AG09309 (cell line): ENCODE measurements at places on chromosomes 5 and 9.

DNA sequence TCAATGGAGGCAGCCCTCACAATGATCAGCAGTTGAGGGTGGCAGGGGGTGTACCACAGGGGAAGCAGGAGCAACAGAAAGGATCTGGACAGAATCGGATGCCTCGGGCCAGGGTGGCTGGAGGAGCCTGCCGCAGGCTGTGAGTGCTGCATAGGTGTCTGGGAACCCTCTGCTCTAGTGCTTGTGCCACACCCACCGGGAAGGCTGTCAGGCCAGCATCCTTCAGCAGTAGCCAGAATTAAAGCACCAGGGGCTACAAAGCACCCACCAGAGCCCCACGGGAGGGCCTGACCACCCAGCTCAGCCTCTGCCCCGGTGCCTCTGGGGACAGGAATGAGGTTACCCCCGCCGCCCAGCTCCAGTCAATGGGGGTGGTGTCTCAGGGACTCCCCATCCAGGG, 49.0 kb downstream of the ARHGEF37 start:
- no peak for DNase-seq

GRCh38 chr9:123795336-123795735, 134.6 kb downstream of the DENND1A start:
- no peak for DNase-seq

DNA sequence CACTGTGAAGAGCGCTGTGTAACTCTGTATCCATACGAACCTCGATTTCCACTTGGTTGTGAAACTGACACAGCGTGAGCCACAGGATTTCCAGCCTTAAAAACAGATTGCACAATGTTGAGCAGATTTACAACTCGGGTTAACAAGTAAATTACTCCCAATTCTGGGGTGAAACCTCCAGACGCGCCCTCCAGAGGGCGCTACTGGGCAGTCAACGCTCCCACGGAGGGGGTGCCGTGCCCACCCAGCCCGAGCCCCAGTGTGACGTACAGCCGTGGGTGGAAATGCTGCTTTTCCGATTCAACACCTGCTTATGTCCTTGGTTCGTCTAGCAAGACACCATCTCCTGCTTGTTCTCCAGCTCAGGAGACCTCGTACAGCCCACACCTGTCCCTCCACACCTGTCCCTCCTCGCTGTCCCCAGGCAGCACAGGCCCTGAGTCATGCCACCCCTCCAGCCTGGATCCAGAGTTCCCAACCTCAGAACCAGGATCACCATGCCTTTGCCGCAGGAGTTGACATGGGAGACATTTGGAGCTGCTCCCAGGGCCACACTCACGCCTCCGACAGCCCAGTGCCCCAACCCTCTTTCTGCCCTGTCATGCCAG, 34.4 kb upstream of the SLC6A3 start:
- peak; percentile 42 for DNase-seq

DNA sequence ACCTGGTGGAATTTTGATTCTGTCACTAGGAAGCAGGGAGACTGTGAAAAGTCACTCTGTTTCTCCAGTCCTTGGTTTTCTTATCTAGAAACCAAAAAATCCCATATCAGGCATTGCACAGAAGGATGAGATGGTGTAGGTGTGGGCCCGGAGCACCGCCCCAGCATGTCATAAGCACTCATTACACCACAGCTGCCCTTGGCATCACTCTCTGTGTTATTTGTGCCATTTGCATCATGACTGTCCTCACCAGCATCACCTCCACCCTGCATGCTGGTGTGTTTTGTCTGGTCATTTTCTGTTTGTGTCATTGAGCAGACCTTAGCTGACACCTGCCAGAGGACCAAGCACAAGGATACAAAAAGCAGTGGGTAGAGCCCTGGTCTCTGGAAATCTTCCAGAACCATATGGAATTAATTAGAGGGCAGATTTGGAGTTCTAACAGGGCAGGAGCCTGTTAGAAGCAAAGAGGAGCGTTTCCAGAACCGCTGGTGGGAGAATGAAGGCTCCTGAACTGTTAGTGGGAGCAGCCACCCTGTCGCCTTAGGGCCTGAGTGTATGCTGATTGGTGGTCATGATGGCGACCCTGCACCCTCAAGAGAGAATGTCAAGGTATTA, 99.3 kb downstream of the AMBP start:
- no peak for DNase-seq

- DNase-seq: no peak
These were observed at the start of gene GPSM1 for GRCh38 chr9:136327304-136327974. GPSM1 (plus strand) TSS chr9:136327539; CDS start chr9:136327696, 157 bp downstream.

GRCh38 chr5:54766748-54767147, 218.6 kb downstream of the ESM1 start:
- no peak for DNase-seq

- peak; percentile 68 for DNase-seq
These were observed at the start of gene RFK for GRCh38 chr9:76394195-76394959. RFK (minus strand) TSS chr9:76394426; CDS start chr9:76394171, 255 bp downstream.

DNA sequence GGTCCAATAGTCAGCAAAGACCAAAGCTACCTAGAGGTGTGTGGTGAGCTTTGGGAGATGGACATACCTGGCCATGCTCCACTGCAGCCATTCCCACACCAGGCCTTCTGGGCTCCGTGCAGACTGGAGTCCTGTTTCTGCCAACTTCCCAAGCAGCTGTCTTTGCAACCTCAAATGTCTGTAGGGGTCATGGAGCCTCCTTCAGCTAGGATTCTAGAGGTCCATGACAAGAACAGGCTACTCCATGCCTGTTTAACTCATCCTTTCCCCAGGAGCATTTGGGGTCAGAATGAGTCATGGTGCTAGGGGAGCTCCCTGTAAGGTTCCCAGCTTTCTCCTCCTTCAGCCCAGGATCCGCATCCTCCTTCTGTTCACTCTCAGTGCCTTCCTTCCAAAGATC, 17.1 kb downstream of the VPS13A start:
- DNase-seq: no peak

- DNase-seq: peak; percentile 24
These were observed 28.2 kb upstream of the LPAR1 start for GRCh38 chr9:111066468-111066867.
